ENCODE measurements at places on chromosomes 12 and 14.

GRCh38 chr12:53674977-53675700 is 744 bp downstream of the ATP5MC2 start:
- no peak for DNase-seq

DNA sequence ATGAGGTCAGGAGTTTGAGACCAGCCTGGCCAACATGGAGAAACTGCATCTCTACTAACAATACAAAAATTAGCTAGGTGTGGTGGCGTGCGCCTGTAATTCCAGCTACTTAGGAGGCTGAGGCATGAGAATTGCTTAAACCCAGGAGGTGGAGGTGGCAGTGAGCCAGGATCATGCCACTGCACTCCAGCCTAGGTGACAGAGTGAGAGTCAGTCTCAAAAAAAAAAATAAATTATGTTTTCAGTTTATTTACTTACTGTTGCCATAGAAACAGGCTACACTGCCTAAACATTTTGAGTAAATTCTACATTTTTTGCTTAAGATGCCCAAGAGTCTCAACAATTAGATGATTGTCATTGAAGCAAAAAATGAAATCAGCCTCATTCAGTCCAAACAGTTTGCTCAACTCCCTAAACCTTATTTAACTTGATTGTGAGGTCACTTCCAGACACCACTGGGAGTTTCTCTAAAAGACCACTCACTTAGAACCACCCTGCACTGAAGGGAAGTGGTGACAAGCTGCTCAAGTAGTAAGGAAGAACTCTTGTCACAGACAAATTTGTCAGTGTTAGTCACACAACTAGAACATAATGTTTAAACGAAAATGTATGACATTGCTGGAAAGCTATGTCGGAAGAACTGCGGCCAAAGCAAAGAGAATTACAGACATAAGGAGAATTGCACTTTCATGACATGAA is 9.8 kb upstream of the GNPNAT1 start:
- DNase-seq, result no peak

- DNase-seq, result no peak
These were observed 177.7 kb downstream of the CCDC91 start for GRCh38 chr12:28367993-28368392.

DNA sequence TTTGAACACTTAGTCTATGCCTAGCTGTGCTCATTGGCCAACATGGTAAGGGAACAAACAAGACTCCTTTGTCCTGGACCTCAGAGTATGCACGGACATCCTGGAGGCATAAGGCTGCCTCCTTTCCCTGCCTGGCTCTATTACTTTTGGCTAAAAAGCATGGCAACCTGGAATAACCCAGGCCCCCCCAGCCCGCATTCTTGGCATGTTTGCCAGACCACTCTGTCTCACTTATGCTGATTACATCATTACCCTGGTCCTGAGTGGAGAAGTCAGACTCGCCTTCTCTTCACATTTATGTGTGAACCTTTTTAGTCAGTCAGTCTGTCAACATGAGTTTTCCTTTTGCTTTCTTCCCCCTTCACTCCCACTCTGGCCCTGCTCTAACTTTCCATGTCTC is 58.0 kb upstream of the ELK3 start:
- no peak for DNase-seq

- DNase-seq, result no peak
These were observed 59.4 kb upstream of the FOXN3 start for GRCh38 chr14:89476354-89476896.

- no peak for DNase-seq
These were observed 11.7 kb downstream of the TAOK3 start for GRCh38 chr12:118361092-118361404.

DNA sequence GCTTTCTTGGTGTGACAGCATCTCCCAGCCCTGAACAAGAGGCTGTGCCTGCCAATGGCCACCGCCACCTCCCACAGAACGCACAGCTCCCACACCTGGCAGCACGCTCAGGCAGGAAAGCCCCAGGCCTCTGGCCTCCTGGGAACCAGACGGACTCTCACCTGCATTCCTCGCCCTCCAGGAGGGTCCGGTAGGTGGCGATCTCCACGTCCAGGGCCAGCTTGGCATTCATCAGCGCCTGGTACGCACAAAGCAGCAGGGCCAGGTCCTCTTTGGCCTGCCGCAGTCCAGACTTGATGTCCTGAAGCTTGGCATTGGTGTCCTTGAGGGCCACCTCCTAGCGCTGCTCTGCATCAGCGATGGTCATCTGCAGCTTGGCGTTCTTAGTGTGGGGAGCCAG is 12.1 kb upstream of the KRT77 start:
- no peak for DNase-seq

- no peak for DNase-seq
These were observed 45.3 kb downstream of the FSCB start for GRCh38 chr14:44461811-44462210.
